ENCODE measurements at places on chromosomes 6 and 20.

DNA sequence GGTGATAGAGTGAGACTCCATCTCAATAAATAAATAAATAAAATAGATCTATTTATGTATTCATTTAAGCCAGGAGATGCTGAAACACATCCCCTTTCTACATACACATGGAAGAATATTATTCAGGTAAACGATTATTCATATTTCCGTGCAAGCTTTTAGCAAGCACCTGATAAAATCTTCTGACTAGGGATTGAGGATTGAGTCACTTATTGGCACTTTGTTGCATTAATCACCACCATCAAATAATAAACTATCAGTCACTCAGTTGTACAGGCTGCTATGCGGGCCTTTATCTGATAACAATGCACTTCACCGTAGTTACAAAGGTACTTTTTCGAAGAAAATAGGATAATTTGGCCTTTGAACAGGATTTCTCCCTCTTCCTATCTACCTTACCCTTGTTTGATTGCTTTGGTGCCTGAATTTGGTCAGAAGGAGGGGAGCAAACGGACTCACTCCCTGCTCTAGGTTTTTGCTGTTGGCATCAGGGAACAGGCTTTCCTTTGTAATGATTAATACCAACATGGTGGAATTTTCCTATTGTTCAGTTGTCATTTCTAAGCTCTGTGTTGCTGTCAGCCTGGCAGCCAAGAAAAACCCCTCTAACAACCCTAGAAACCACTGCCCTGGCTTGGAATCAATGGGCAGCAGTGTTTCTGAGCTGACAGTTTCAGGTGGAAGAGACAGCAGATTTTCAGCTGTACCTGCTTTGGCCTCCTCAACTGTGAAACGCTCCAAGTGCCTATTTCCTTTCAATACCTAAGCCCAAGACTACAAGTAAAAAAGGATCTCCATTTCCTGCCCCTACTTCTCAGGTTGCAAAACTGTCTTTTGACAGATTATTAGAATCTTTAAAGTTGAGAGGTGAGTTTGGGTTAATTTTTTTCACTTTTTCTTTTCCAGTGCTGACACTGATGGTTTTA, 63.0 kb downstream of the MYB start:
- DNase-seq = no peak

DNA sequence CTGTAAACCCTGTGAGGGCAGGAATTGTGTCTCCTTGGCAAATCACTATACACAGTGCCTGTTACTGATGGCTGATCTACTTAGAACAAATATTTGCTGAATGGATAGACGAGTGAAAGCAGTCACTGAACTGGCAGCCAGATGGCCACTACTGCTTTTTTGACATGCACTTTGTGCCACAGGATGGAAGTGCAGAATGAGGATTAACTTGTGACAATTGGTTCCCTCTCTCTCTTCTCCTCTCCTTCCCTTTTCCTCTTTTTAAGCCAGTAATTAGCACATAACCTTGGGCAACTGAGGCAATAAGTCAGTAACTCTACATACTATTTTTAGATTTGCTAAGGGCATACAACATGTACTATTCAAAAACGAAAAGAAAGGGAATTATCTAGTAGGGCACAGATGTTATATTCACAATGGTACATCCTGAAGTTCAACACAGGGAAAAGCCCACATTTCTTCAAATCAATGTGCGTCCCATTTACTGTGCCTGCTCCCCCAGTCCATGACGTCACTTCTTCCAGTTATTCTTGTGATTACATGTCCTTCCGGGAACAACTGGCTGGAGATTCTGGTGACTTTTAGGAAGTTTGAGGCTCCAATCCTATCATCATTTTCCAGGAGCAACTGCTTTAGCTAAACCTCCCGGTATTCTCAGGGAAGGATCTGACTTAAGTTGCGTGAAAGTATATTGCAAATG, 17.0 kb upstream of the RPS6KA2 start:
- DNase-seq = no peak

DNA sequence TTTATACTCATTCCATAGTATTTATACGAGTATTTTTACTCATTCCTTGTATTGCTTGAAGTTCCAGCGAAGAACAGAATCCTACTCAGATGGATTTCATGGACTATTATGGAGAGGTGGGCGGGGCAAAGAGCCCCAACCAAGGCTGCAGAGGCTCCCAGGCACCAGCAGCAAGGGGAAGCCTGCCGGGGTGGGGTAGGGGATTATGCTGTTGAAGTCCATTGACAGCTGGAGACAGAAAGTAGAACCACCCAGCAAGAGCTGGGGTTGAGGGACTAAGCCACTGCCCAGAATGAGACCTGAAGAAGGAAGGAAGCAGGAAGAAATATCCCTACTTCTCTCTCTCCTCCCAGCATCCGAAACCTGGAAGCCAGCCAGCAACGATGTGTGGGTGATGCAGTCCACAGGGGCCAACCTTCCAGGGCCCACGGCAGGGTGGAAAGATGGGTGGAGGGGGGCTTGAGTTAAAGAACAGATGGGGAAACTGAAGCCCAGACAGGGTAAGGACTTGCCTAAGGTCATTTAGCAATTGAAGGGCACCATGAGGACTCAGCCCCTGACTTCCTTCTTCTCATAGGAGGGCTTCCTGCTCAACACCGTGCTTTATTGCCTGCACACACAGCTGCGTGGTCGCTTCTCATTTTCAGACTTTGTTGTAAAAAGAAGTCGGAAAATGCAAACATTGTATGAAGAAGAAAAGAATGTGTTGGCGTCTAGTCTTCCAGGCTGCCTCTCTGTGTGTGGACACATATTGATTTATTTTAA, 18.3 kb upstream of the GTSF1L start:
- DNase-seq = no peak

GRCh38 chr6:136639702-136640101, 89.5 kb upstream of the MAP7 start:
- no peak for DNase-seq

GRCh38 chr20:58017231-58017969, 211.1 kb downstream of the ANKRD60 start:
- DNase-seq = peak; percentile 57

- DNase-seq = no peak
Measured at GRCh38 chr6:167858086-167858591, 31.4 kb downstream of the AFDN start.

DNA sequence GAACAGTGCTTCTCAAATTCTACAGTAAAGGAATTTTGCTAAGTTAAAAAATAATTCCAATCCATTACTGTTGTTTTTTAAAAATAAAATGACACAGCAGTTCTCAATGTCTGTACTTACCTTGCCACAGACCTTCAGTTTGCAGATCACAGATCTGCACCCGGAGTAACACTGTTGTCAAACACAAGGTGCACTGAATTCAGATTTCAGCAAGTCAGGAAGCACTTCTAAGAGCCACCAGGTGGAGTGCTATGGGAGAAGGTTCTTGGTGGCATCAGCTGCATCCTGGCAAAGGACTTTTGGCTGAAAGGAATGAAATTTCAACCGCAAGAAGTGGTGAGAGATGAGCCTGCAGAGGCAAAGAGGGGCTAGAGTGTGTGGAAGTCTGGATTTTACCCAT, 17.4 kb downstream of the RSPH4A start:
- no peak for DNase-seq

- DNase-seq = peak; percentile 53
Measured at GRCh38 chr6:56292505-56293181, 45.3 kb upstream of the COL21A1 start.

- no peak for DNase-seq
Measured at GRCh38 chr20:11895861-11896387, 21.8 kb upstream of the BTBD3 start.

DNA sequence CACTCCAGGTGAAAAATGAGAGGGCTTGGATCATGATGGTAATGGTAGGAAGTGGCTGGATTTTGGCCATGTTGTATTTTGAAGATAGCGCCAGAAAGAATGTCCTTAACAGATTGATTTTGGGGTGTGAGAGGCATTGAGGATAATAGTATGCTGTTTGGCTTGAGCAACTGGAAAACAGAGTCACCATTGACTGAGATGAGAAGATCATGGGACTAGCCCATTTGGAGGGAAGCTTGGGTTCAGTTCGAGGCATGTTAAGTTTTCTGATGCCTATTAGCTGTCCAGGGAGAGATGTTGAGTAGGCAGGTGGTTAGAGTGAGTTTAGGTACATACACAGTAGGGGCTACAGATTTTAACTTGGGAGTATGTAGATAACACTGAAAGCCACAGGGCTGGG, 23.3 kb downstream of the PLCG1 start:
- DNase-seq = no peak

GRCh38 chr6:107543567-107543966, 53.6 kb downstream of the SOBP start:
- DNase-seq = no peak

DNA sequence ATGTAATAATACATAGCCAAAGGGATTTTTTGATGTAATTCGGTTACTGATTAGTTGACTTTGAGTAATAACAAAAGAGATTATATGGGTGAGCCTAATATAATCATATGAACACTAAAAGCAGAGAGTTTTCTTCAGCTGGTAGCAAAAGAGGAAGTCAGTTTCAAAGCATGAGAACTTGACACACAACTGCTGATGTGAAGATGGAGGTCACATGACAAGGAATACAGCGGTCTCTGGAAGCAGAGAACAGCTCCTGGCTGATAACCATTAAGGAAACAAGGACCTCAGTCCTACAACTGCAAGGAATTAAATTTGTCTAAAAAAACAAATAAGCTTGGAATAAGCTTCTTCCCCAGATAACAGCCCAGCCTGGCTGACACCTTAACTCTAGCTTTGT, 154.5 kb upstream of the PRND start:
- no peak for DNase-seq

DNA sequence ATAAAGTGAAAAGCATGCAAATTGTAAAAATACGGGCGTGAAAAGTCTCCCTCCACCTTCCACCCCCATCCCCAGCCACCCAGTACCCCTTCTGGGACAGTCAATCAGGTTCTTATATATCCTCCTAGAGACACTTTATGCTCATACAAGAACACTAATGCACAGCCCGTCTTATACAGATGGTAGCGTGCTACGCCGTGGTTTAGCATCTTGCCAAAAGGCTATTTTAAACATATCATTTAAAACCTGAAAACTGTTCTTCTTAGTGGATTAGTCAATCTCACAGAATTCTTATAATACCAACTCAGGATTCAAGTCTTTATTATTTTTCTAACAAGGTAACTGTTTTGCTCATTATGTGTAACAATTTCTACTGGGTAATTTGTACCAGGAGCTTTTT, 57.2 kb upstream of the MRPS10 start:
- no peak for DNase-seq

DNA sequence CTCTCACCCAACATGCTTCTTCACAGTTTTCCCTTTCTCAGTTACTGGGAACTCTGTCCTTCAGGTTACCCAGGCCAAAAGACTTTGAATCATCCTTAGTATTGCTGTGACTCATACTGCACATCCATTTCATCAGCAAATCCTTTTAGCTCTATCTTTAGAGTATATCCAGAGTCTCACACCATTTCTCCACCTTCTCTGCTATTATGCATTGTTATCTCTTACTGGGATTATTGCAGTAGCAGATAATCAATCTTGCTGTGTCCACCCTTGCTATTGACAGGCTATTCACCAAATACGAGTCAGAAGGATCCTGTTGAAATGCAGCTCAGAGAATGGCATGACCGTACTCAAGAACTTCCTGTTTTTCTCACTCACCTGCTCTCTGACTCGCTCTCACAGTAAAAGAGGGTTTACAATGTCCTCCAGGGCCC, 57.3 kb downstream of the BCKDHB start:
- peak; percentile 59 for DNase-seq

GRCh38 chr6:168016176-168016620, 18.7 kb downstream of the KIF25 start:
- no peak for DNase-seq

DNA sequence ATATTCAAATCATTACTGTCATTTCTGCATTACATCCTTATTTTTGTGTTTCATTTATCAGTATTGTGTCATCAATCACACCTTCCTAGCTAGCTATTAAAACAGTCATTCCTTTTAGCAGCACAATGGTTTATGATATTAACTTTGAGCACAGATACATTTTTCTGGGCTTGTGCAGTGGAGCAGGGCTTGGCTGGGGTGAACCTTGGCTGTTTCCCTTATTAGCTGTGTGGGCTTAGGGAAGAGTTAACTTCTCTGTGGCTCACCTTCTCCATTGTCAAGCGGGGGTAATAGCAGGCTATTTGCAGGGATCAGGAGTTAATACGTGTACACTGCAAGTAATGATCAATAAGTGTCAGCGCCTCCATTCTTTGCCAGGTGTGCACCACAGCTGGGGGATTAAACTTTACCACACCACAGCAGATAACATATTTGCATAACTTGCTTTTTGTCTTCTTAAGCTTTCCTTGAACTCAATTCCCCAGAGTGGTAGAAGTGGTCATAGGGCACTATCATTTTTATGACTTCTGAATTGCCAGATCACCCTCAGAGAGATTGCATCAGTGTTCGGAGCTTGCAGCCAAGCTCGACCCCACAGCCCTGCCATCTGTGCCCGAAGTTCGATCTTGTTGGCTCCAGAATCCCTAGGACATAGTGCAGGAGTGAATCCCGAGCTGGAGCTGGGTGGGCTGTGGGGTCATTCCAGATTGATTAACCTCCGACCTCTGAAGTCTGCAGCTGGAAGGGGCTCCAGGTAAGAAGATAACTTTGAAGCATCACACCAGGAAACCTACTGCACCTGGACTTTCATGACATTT, 1.5 kb upstream of the PYGB start:
- DNase-seq = peak; percentile 64

- no peak for DNase-seq
Measured at GRCh38 chr6:105815661-105816555, 270.2 kb upstream of the PRDM1 start.

DNA sequence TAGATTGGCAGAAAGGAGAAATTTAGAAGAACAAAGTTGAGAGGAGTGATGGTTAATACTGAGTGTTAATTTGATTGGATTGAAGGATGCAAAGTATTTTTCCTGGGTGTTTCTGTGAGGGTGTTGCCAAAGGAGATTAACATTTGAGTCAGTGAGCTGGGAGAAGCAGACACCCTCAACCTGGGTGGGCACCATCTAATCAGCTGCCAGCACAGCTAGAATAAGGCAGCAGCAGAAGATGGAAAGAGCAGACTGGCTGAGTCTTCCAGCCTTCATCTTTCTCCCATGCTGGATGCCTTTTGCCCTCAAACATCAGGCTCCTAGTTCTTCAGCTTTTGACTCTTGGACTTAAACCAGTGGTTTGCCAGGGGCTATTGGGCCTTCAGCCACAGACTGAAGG, 437.7 kb upstream of the AGPAT4 start:
- no peak for DNase-seq

DNA sequence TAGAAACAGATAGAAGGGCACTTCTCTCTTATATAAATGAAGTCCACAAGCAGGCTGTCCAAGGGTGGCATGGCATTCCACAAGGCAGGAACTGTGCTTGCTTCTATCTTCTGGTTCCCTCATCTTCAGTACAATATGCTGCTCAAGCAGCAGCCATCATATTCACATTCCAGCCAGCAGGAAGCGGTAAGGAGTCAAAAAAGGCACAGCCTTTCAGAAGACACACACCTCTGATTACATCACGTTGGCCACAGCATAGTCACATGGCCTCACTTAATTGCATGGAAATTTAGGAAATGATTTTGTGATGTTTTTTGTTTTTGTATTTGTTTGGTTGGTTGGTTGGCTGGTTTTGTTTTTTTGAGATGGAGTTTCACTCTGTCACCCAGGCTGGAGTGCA, 19.0 kb downstream of the REM1 start:
- DNase-seq = no peak

All from LoVo (cell line).